ENCODE measurements at places on chromosomes 12 and 14.
A peak's percentile ranks its signal among the peaks of the same experiment; 100 is the strongest.

DNA sequence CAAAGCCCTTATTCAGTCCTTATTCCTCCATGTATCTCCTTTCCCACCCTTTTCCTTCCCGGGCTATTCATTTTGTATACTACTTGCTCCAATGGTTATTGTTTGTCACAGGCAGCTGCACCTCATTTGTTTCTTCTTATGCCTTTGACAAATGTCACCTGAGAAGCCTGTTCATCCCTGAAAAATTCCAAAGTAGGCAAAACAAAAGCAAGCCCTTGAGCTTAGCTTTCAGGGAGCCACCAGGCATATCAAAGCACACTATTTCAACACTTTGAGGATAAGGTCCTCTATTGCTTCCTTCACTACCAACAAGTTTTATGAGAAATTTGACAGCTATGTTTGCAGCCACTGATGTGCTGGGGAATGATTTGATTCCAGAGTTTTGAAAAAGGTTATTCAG, 738.7 kb upstream of the LMO3 start:
- H3K27ac ChIP-seq, result no peak overlapping the region
- DNase-seq, result no peak
- no peaks in the 10 kb centered on the region for H3K27me3 ChIP-seq
- H3K36me3 ChIP-seq, result no peaks in the 10 kb centered on the region
- H3K4me3 ChIP-seq, result no peak overlapping the region
- no peaks in the 10 kb centered on the region for H3K4me1 ChIP-seq

DNA sequence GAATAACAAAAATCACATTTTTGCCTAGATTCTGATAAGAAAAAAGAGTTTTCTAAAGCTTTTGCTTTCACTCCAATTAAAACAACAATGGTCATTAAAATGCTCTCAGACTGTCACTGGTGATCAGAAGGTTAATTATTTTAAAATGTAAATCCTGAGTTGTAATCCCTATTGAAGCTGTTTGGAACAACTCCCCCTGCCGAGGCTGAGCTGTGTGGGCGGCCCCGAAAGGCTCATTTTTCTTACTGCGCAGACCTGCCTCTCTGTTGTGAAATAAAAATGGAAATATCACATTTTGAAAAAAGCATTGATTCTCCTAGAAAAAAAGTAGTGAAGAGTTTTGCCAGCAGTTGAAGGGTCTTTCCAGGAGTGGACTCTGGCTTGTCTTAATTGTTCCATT, 174.8 kb upstream of the CDKN3 start:
- no peak overlapping the region for H3K4me3 ChIP-seq
- no peak for DNase-seq
- no peaks in the 10 kb centered on the region for H3K36me3 ChIP-seq
- H3K4me1 ChIP-seq, result peaks cover 19% of the 10 kb centered on the region

DNA sequence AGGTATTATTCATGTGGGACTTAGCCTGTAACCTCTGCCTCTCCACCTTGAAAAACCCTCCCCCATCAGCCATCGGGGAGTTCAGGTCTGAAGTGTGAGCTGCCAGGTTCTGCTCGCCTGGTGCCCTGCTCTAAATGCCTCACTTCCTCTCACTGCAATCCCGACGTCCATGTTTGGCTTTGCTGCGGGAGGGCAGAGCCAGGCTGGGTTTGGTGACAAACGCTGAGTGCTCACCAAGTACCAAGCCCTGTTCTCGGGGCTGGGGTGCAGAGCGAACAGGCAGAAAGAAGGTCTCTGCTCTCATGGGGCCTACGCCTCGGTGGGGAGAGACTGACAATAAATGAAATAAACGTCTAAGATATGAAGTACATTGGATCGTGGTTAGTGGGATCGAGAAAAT, 2.1 kb upstream of the ADGRD1 start:
- no peak for DNase-seq
- peaks cover 35% of the 10 kb centered on the region for H3K27me3 ChIP-seq
- no peak overlapping the region for H3K4me3 ChIP-seq
- no peaks in the 10 kb centered on the region for H3K36me3 ChIP-seq
- peaks cover 3% of the 10 kb centered on the region for H3K4me1 ChIP-seq

GRCh38 chr12:91382081-91382543, 199.5 kb upstream of the DCN start:
- peak overlapping the region; percentile 83 for H3K4me3 ChIP-seq
- no peak overlapping the region for H3K27ac ChIP-seq
- H3K36me3 ChIP-seq, result no peaks in the 10 kb centered on the region
- peak; percentile 72 for DNase-seq

- peak overlapping the region; percentile 78 for H3K4me3 ChIP-seq
- H3K36me3 ChIP-seq, result peaks cover 1% of the 10 kb centered on the region
- peak overlapping the region; percentile 54 for H3K27ac ChIP-seq
- peaks cover 14% of the 10 kb centered on the region for H3K4me1 ChIP-seq
Measured at GRCh38 chr12:122022393-122023338, 982 bp downstream of the BCL7A start.

DNA sequence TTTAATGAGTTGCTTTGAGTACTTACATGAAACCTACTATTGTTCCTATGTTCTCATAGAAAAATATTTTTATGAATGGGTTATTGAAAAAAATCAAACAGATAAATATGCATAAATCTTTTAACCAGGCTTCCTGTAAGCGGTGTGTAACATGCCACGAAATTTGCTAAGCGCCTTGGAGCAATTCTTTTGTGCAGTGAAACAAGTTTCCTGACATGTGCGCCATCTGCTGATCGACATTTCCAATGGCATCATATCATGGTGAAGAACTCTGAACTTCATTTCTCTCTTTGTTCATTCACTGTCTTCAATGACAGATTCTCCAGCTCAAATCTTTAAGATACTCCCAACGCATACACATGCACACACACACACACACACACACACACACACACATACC, 145.6 kb upstream of the NAV3 start:
- no peaks in the 10 kb centered on the region for H3K27me3 ChIP-seq
- no peak for DNase-seq
- H3K4me3 ChIP-seq, result no peak overlapping the region
- H3K36me3 ChIP-seq, result no peaks in the 10 kb centered on the region

- H3K4me1 ChIP-seq, result no peaks in the 10 kb centered on the region
- H3K27ac ChIP-seq, result no peak overlapping the region
- H3K36me3 ChIP-seq, result no peaks in the 10 kb centered on the region
- no peaks in the 10 kb centered on the region for H3K27me3 ChIP-seq
Measured at GRCh38 chr14:106459971-106460730, 933.8 kb downstream of the TMEM121 start.

GRCh38 chr12:46214668-46215436, 54.0 kb downstream of the SLC38A1 start:
- peak; percentile 84 for DNase-seq
- peaks cover 87% of the 10 kb centered on the region for H3K36me3 ChIP-seq
- no peaks in the 10 kb centered on the region for H3K27me3 ChIP-seq
- peak overlapping the region; percentile 96 for H3K27ac ChIP-seq
- H3K4me1 ChIP-seq, result peaks cover 95% of the 10 kb centered on the region

- no peaks in the 10 kb centered on the region for H3K27me3 ChIP-seq
- H3K4me1 ChIP-seq, result peaks cover 16% of the 10 kb centered on the region
- H3K36me3 ChIP-seq, result peaks cover 2% of the 10 kb centered on the region
- no peak for DNase-seq
Measured at GRCh38 chr14:100035700-100036099, 29.5 kb upstream of the EVL start.

GRCh38 chr14:50823051-50823761, 7.8 kb downstream of the NIN start:
- peak overlapping the region; percentile 74 for H3K4me3 ChIP-seq
- no peaks in the 10 kb centered on the region for H3K27me3 ChIP-seq
- peaks cover 53% of the 10 kb centered on the region for H3K36me3 ChIP-seq

DNA sequence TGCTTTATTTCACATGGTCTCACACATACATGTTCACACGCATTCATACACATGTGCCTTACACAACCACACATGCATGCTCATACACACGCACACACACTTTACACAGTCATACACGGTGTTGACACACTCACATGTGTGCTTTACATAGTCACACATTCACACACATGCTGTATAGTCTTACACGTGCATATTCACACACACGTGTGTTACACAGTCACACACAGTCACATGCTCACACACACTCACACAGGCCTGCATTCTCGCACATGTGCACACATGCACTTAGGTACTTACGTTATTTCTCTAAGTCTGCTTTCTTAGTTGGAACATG, 18.0 kb upstream of the PLEKHG3 start:
- no peaks in the 10 kb centered on the region for H3K36me3 ChIP-seq
- DNase-seq, result no peak
- peaks cover 6% of the 10 kb centered on the region for H3K27me3 ChIP-seq
- H3K4me1 ChIP-seq, result no peaks in the 10 kb centered on the region
- no peak overlapping the region for H3K27ac ChIP-seq

DNA sequence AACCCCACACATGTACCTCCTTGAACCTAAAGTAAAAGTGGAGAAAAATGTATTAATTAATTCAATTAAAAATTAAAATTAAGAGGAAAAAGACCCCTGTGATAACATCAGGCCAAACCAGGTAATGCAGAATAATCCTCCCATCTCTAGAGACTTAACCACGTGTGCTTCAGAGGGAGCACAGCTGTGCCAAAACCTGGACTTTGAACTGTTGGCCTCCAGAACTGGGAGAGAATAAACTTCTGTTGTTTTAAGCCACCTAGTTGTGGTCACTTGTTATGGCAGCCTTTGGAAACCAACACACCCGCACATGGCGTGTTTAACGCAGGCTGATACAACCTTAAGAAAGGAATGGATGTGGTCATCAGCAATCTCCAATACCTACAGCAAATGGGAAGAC, 23.8 kb downstream of the OAS2 start:
- no peaks in the 10 kb centered on the region for H3K4me1 ChIP-seq
- no peaks in the 10 kb centered on the region for H3K27me3 ChIP-seq
- H3K27ac ChIP-seq, result no peak overlapping the region
- no peak for DNase-seq
- H3K4me3 ChIP-seq, result no peak overlapping the region

DNA sequence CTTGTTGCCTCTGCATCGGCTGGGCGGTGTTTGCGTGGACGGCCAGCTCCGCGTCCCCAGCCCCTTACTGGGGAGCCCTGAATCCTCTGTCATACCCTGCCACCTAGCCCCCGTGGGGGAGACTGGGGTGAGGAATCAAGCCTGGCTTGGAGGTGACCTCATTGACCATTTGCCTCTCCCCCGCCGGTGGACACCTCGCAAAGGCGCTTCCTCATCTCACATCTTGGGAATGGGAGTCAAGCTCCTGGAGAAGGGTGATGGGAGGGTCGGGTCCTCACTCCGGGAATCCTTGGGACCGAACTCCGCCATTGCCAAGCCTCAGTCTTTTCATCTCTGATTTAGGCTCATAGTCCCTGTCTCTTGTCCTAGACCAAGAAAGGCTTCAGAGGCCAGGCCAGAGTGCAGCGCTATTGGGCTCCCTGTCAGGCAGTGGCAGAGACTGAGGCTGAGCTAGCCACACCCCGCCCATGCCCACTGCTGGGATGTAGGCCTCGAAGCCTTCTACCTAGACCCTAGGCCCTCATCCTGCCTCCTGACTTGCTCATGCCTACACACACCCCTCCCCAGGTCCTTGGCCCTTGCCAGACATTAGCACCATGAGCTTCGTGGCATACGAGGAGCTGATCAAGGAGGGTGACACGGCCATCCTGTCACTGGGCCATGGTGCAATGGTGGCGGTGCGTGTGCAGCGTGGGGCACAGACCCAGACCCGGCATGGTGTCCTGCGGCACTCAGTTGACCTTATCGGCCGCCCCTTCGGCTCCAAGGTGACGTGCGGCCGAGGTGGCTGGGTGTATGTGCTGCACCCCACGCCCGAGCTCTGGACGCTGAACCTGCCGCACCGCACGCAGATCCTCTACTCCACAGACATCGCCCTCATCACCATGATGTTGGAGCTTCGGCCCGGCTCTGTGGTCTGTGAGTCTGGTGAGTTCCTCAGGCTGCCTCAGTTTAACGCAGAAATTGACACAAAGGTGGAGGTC, 678 bp downstream of the TRMT61A start:
- peaks cover 29% of the 10 kb centered on the region for H3K4me1 ChIP-seq
- H3K27ac ChIP-seq, result peak overlapping the region; percentile 96
- H3K27me3 ChIP-seq, result no peaks in the 10 kb centered on the region
- DNase-seq, result no peak

DNA sequence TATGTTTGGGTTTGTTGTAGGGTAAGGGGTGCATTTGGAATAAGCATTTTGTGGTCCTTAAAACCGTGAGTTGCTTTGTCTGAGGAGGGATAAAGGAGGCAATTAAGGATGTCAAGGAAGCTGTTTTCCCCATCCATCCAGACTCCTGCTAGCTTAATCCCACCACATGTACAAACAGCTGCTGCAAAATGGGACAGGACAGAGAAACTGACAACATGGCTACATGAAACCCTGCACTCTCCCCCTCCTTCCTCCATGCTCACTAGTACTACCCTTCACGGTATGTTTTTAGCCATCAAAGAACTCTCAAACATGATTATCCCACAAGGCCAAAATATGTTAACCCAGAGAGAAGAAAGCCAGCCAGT, 20.6 kb downstream of the ST8SIA1 start:
- no peaks in the 10 kb centered on the region for H3K4me1 ChIP-seq
- H3K27me3 ChIP-seq, result peaks cover 12% of the 10 kb centered on the region
- no peak overlapping the region for H3K4me3 ChIP-seq
- H3K27ac ChIP-seq, result no peak overlapping the region

Measured in activated naive CD8-positive, alpha-beta T cell treated with anti-CD3 and anti-CD28 coated beads for 36 hours (primary cell).